Head of caudate nucleus (tissue), 42 donors: ENCODE measurements at places on chromosomes 11 and 22.

GRCh38 chr22:50674606-50675552 lies 2.3 kb downstream of the SHANK3 start:
- DNase-seq, result no peak

GRCh38 chr11:64742087-64742888 lies 1.7 kb downstream of the RASGRP2 start:
- no peak for DNase-seq

DNA sequence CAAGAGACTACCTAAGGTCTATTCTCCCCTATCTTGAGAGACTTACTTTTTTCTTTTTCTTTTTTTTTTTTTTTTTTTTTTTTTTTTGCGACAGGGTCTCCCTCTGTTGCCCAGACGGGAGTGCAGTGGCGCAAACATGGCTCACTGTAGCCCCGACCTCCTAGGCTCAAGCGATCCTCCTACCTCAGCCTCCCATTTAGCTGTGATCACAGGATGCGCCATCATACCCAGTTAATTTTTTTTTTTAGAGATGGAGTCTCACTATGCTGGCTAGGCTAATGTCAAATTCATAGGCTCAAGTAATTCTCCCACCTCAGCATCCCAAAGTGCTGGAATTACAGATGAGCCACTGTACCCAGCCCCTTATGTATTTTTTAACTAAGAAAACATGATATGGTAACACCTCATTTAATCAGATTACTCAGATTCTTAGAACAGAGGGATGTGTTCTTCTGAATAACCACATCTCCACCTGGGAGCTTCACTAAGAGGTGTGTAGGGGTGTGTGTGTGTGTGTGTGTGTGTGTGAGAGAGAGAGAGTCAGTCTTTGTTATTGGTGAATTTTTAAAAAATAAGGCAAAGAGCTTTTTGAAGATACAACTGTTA lies 102.9 kb downstream of the USP35 start:
- no peak for DNase-seq

DNA sequence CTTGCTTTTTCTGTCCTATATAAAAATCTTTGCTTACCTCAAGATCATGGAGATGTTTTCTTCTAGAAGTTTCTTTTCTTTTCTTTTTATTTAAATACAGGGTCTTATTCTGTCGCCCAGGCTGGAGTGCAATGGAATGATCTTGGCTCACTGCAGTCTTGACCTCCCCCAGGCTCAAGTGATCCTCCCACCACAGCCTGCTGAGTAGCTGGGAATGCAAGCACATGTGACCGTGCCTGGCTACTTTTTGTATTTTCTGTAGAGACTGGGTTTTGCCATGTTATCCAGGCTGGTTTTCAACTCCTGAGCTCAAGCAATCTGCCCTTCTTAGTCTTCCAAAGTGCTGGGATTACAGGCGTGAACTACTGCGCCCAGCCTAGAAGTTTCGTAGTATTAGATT lies 45.3 kb downstream of the USP35 start:
- DNase-seq, result peak; percentile 27

- peak; percentile 47 for DNase-seq
Observed at GRCh38 chr22:23402275-23403151, 177.6 kb downstream of the IGLL1 start.

- DNase-seq, result no peak
Observed at GRCh38 chr11:121429556-121429955, 22.6 kb upstream of the SORL1 start.

DNA sequence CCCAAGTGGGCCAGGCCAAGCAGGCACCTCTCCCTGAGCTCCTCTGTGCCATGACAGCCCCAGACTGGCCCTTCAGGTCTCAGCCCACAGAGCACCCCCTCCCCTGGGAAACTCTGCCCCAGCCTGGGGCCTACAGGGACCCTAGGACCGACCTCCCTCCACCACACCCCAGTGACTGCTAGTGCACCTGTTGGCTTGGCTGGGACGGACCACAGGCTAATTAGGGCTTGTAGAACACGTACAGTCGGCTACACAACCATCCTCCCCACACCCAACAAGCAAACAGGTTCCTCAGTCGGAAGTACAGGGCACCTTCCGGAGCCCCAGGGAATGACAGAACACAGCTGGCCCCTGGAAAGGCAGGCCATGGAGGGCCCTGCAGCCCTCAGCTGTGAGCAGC lies 4.3 kb downstream of the SBF1 start:
- DNase-seq, result no peak

- no peak for DNase-seq
Observed at GRCh38 chr11:112525844-112526590, 265.4 kb upstream of the PLET1 start.

DNA sequence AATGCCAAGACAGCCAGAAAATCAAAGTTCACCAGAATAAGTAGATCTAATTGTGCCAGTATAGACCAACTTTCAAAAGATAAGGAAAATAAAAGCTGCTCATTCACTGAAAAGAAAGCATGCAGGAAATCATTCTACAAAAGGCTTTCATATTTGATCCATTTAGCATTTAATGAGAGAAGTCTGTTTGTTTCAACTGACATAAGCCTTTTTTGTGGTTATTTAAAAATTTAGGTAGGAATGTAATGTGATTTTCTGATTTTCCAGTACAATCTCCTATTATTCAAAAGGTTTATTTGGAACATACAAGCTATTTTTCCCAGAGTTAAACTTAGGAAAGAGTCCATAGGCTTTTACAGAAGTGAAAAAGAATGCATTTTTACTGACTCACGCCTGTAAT lies 92.7 kb downstream of the SBF2 start:
- no peak for DNase-seq

DNA sequence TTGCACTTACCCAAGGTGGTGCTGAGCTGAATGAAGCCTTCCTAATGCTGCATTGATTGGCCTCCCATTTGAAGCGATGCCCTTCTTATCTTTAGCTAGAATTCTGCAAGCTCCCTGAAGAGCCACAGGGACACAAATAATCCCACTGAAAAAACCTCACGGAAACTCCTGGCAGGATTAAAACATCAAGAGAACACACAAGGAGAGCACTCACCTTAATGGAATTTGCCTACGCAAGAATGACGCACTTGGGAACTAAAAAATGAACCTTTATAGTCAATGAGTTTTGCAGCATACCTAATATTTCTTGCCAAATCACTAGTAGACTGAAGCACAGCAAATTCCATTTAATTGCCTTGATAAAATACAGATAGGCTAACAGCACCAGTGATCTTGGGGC lies 232.8 kb upstream of the UBASH3B start:
- DNase-seq, result no peak

- DNase-seq, result no peak
Observed at GRCh38 chr11:128664317-128664716, 29.6 kb upstream of the FLI1 start.

DNA sequence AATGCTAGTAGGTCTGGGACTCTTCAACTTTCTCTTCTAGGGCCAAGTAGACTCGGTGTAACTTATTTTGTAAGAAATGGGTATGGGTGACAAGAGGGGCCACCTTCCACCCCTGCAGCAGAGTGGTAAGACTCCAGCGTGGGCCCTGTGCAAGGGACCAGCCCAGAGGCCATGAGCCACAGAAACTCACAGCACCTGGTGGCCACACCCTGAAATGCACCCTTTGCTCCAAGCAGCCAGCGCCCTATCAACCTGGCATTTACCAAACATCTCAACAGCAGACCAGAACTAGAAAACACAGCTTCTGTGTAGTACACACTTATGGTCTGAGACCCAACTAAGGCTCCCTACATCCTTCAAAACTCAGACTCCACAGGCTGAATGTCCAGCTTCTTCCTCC lies 5.7 kb downstream of the CDCA5 start:
- no peak for DNase-seq

DNA sequence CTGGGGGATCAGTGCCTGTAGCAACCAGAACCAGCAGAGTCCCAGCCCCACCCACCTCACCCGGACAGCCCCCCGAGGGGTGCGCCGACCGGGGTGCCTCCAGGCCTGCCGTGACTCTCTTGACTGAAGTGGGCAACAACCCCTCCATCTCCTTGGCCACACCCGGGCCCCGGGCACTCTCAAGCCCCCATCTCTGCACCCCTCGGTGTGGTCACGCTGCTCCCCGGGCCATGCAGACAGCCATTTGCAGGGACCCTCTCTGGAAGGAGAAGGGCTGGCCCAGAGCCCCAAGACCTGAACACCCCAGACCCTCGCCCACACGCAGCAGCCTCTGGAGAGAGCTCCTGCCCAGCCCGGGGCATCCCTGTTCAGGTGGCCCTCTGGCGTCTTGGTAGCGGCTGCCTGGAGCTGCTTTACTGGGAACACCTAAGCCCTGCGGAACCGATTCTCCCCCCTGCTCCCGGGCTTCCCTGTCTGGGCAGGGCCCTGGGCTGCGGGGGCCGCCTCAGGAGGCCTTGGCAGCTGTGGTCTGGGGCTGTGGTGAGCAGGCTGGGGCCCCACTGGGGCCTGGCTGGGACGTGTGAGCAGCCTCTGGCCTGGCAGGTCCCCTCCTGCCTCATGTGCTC lies 84.9 kb downstream of the WNT7B start:
- DNase-seq, result no peak

DNA sequence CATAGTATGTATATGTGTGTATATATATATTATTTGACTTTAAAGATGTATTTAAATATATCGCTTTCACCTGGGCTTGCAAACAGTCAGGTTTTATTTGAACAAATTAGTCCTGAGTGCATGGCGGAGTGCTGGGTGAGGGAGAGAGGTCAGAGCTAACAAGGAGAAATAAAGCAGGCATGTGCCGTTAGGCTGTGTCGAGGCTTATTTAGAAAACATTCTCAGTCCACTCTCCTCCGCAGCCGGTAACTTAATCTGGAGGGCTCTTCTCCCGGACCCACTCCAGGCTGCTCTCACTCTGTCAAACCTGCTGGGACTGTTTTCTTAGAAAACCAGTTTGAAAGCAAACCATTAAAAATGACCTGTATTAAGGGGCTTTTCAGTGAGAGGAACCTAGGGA lies 455.9 kb downstream of the MN1 start:
- DNase-seq, result no peak

DNA sequence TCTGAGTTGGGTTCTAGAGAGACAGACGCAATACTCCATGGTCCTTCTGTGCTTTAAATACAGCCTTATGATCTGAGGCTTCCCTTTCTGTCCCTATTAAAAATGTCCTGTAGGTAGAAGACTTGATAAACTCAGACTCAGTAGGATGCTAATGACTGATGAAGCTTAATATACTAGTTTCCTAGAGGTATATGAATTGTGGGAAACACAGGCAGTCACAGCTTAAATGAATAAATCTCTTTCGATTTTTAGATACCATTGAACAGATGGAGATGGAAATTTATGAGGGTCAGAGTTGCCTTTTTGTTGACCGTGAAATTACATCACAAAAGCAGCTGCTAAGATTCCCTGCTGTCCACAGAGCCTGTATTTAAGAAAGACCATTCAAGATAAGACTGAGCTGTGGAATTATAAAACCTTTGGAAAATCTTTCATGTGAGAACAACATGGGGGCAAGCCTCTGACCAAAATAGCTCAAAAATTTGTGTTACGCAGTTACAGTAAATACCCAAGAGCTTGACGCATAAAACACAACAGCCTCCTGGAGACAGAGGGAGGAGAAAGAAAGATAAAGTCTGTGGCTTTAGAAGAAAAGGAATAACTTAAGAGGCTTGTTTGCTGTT lies 172.3 kb downstream of the AASDHPPT start:
- DNase-seq, result no peak

DNA sequence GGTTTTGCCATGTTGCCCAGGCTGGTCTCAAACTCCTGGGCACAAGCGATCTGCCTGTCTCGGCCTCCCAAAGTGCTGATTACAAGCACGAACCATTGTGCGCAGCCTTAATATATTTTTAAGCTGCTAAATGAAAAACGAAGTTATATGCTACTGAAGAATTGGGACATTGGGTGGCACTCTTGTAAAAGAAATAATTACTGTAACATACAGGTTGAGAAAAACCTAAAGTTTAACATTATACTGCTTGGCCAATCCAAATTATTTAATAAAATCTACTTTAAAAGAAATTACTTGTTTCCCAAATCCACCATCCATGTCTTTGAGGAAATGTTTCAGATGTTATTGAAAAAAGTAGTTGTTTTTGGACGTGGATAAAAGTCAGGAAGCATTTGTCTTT lies 37.9 kb upstream of the ARHGAP32 start:
- DNase-seq, result no peak

- DNase-seq, result no peak
Observed at GRCh38 chr11:57668434-57668782, 494 bp downstream of the ZDHHC5 start.

DNA sequence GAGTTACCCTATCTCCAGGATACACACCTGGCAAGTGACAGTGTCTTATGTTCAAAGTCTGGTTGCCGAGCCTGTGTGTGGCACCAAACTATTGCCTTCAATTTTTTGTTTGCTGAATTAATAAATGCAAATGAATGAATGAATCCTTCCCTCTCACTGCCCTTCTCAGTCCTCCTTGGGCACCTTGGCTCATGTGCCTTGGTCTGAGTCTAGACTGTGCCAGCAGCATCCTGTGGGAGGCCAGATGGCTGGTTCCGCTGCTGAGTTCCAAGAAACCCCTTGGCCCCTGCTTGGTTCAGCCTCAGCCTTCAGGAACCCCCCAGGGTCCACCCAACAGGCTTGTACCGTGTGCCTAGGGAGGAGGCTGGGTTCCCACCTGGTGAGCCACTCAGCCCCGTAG lies 31.0 kb downstream of the TOB2 start:
- no peak for DNase-seq

GRCh38 chr11:47366020-47366490 lies 12.3 kb downstream of the SPI1 start:
- DNase-seq, result no peak

DNA sequence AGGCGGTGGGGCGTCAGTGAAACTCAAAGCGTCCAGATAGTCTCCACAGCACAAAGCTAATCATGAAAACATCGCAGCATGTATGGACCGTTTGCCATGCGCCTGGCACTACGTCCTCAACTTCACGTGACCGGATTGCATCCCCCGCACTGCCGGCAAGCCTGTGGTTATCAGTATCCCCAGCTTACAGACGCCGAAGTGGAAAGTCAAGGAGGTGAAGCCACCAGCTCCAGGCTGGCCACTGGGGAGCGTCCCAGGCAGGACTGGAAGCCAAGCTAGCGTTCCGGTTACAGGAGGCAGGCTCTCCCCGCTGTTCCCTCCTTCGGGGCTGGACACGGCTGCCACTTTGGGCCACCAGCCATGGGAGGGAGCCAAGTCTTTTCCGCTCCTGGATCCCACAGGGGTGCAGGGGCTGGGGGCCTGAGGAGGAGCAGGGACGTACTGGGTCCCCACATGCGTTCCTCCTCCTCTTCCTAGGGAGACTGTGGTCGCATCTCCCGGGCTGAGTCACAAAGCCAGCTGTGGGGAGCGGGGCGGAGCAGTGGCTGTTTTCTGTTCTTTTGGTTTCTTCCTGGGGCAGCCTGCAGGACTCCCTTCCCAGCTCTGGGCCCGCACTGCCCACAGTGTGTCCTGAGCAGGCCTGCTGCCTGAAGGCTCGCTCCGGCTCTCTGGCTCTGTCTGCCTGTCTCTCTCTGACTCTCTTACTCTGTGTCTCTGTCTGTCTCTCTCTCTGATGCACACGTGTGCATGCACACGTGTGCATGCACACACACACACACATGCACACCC lies 4.3 kb upstream of the OSBPL5 start:
- DNase-seq, result no peak

- no peak for DNase-seq
Observed at GRCh38 chr11:94217705-94218104, 86.7 kb upstream of the IZUMO1R start.

GRCh38 chr22:36731916-36732315 lies 28.4 kb upstream of the CACNG2 start:
- no peak for DNase-seq
